ENCODE measurements at places on chromosomes 1 and 21.
A peak's percentile ranks its signal among the peaks of the same experiment; 100 is the strongest.

GRCh38 chr1:162067466-162067865, 2.0 kb upstream of the NOS1AP start:
- no peak for DNase-seq

DNA sequence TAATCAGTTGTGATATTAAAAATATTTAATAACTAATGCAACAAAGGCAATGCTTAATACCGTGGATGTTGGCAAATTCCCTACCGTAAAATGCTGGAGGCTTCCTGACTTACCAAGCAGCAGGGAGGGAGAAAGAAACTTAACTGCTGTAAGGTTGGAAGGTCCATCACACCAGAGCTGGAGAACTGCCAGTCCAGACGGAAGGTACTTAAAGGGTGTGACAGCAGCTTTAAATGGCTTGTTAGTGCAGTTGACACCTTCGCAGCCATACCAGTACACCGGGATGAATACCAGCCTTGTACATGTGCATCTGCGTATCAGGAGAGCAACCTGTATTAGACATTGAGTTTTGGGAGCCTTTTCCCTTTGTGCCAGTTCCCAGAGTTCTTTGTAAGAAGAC, 269.5 kb upstream of the NCAM2 start:
- peak; percentile 24 for DNase-seq

- no peak for DNase-seq
These were observed 29.6 kb downstream of the PRSS38 start for GRCh38 chr1:227845147-227845458.

DNA sequence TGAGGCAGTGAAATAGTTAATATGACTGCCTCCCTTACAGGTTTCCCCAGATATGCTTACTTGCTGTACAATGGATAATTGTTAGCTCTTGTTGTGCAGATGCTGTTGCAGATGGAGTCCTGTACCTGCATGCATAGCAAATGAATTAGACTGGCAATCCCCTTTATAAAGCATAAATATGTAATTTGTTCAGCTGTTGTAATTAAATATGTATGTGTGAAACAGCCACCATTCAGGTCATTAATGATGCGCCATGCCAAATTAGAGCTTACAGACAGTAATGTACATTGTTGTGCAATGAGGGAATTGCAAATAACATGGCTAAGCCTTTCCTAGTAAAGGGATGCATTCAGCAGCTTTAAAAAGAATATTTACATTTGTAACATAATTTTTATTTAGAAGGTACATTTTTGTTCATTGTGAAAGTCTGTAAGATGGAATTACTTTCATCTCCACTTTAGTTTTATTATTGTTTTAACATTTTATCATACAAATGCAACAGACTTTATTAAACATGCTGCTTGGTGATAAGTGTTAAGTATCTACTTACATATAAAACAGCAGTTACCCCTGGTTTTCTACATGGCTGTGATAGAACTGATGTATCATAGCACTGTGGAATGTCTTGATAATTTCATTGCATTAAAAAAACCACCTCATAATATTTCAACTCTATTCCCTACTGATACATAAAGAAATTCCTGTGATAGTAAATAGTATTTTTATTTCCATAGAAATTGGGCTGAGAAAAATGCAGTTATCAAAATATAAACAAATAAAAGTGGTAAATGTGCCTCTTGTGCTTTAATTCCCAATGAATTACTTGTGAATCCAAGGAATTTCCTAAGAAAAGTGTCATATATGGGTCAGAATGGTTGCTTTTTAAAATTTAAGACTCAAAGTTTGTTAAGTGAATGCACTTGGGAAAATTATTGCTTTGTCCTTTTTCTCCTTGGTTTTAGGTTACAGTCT, 99.0 kb downstream of the NFIA start:
- peak; percentile 35 for DNase-seq

DNA sequence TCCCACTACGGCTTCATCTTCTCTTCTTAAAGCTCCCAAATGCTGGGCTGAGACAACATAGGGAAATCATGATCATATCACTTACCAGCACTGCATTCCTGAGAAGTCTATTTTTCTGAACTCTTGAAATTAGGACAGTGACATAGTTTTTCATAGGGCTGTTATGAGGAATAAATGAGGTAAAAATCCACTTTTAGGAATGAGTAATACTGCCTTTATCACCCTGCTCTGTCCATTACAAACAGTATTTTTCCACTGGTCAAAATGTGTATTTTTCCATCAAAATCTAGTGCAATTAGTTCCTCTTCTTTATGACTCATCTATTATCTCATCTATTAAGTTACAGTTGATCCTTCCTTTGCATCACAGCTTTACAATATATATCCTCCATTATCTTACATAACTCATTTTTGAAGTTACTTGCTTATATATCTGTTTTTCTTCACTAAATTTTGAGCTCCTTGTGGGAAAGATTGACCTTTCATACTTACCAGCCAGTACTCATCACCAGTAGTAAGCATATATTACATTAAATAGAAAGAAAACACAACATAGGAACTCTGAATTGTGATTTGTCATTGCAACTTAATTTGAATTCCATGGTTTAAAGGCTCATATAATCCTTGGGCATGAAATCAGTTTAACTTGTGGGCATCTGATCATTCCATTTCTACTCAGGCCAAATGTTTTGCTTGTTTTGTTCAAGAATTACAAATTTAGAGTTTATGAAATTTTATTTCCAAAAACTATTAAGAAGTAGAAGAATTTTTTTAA, 37.1 kb downstream of the PRRX1 start:
- no peak for DNase-seq

- DNase-seq, result no peak
These were observed 92.0 kb downstream of the CASZ1 start for GRCh38 chr1:10704368-10704882.

DNA sequence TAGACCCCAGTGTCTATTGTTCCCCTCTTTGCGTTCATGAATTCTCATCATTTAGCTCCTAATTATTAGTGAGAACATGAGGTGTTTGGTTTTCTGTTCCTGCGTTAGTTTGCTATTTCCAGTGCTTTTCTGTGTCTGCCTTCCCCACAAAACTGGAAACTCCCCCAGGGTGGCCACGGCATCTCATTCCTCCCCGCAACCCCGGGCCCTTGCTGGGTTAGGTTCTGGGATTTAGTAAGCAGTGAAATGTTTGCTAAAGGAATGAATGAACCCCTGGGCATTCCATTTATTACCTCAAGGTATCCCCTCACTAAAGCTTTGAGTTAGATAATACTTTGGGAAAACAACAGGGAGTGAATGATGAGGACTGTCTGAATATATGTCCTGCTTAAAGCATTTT, 142.9 kb downstream of the GLUL start:
- DNase-seq, result no peak

- no peak for DNase-seq
These were observed 27.1 kb upstream of the LEPR start for GRCh38 chr1:65393347-65393746.

DNA sequence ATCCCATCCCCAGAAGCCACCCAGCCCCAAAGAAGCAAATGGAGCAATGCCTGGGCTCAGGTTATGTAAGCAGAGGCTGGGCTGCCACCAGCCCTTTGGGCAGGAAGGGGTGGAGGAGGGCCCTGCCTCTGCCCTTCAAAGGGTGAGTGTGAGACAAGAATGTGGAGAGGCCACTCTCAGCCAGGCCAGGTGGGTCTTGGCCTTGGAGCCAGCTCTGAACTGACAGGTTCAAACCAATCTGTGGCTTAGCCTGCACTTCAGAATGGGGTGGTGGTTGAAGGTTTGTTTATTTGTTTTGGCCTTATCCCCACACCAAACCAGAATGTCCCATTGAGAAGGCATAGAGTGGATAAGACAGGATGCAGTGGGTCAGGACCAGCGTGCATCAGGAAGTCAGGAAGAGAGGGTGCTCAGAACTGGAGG, 29.8 kb downstream of the C1orf116 start:
- DNase-seq, result no peak

DNA sequence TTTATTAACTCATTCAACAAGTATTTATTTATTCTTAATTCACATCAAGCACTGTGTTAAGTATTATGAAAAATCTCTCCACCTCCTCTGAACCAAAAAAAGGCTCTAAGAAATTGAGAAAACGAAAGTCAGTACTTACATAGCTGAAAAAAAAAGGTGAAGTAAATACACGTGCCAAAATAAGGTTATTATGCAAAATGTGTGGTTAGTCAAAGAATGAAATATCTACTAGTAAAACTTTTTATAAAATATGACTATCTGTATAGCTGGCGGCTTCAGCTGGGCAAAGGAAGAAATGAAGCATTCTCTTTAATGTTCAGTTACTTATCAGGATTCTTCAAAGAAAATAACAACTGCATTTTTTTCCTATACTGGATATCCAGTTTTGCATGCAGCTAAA, 35.5 kb upstream of the ASPM start:
- no peak for DNase-seq

DNA sequence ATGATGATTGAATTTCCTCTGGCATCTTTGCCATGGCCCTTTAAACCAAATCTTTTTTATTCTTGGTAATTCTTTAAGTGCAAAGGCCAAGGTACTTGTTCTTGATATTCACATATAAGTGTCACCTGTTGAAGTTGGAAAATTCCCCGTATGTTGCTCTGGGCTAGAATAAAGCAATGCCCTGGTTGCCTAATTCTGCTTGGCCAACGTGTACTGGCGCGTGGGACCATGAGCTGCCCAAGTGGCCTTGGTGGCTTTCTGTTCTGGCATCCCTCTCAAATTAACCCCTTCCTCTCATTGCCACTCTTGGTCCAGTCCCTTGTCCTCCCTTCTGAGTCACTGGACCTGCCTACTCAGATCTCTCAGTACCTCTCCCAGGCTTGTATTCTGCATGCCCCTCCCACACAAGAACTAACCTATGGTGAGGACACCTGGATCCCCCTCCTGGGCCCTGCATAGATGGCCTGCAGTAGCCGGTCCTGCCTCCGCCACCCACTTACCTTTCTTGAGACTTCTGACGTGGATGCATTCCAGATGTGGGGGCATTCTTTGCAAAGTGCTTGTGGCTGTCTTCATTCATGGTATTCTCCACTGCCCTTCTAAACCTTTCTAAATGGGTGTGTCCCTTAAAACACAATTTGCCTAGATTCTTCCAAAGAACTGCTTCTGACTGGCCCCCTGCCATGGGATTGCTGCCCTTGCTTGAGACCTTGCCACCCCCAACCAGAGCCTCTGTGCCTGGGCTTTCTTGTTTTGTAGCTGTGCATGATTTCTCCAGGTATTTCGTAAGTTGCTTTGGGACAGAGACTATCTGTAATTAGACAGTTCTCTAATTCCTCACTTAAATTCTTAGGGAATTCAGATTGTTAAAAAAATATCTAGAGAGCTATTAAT, 152.4 kb downstream of the GALNT2 start:
- DNase-seq, result no peak

- DNase-seq, result no peak
These were observed 43.8 kb downstream of the DDR2 start for GRCh38 chr1:162676087-162676486.

GRCh38 chr1:164926107-164926506, 367.1 kb downstream of the PBX1 start:
- no peak for DNase-seq

DNA sequence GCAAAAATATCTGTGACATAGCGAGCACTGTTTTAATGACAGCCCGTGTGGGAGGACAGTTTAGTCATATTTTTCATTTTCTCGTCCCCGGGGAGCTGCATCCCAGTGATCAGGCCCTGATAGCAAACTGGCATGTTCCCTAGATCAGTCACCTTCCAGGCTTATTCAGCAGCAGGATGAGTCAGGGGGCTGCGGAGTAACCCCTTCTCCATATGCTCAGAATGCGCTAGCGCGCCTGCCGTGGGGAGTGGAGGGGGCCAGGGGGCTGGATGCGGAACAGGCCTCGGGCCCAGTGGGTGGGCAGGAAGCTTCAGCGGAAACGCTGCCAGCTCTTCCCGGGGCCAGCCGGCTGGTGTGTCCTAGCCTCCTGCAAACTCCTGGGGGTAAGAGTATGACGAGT, 94.0 kb downstream of the KCND3 start:
- DNase-seq, result no peak

- no peak for DNase-seq
These were observed 18.8 kb downstream of the RALGPS2 start for GRCh38 chr1:178743801-178744200.

DNA sequence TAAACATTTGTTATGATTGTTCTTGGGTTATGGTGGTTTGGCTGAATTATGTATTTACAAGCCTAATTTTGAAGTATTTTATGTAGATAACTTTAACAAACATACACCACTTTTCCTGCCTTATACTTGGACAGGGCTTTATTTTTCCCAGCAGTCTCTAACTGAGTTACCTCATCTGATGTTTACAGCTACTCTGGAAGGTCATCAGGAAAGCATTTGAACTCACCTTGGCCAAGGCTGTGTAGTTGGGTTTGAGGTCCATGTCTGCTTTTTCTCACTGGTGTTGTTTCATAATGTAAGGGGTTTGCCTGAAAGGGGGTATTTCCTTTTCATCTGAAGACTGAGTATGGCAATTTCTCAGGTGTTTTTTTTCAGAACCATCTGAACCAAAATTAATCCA, 193.5 kb downstream of the RWDD3 start:
- no peak for DNase-seq

- no peak for DNase-seq
These were observed 212.8 kb downstream of the SMYD3 start for GRCh38 chr1:246294263-246294662.
